ENCODE measurements at places on chromosomes 7 and 10.

DNA sequence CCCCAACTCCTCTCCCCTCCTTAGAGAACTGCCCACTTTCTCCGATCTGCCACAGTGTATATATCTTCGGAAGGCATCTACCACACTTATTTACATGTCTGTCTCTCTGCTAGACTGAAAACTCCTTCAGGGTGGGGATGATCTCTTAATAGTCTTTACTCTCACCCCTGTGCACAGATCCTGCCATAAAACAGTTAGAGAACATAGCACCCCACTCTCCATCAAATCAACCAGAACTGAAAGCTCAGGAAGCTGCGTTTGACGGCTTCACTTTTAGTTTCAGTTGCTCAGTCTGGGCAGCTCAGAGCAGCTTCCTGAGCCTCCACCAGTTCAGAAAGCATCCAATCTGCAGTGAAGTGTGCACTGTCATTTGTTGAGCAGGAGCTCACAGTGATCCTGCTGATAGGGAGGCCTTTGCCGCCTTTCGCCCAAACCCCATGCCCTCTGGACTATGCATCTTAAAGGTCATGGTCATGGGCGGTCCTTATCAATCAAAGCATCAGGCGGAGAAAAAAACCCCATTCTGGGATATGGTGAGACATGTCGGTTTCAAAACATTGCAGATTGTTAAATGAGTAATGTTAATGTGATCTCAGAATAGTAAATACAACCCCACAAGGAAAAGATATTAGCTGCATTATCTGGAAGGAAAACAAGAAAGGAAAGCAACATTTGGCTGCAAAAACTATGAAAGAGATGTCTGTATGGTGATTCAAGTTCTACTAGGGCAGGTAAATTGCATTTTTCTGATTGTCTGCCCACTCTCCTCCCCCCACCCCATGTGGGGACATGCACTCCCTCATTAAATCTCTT lies 167.1 kb upstream of the ADO start:
- peaks cover 21% of the 10 kb centered on the region for H3K4me1 ChIP-seq
- no peaks in the 10 kb centered on the region for H3K36me3 ChIP-seq
- H3K27me3 ChIP-seq, result no peaks in the 10 kb centered on the region
- H3K4me3 ChIP-seq, result no peak overlapping the region
- peak; percentile 82 for DNase-seq

- no peaks in the 10 kb centered on the region for H3K36me3 ChIP-seq
- H3K27ac ChIP-seq, result no peak overlapping the region
- H3K4me3 ChIP-seq, result no peak overlapping the region
- DNase-seq, result no peak
- H3K4me1 ChIP-seq, result no peaks in the 10 kb centered on the region
- H3K27me3 ChIP-seq, result no peaks in the 10 kb centered on the region
Measured at GRCh38 chr10:54708021-54708420, 93.0 kb downstream of the PCDH15 start.

GRCh38 chr7:122896509-122896908 lies 10.2 kb upstream of the CADPS2 start:
- no peak overlapping the region for H3K4me3 ChIP-seq
- no peaks in the 10 kb centered on the region for H3K36me3 ChIP-seq
- H3K27ac ChIP-seq, result no peak overlapping the region
- no peaks in the 10 kb centered on the region for H3K27me3 ChIP-seq
- DNase-seq, result no peak
- no peaks in the 10 kb centered on the region for H3K4me1 ChIP-seq

GRCh38 chr10:8044331-8044907 lies 10.1 kb upstream of the GATA3 start:
- H3K4me1 ChIP-seq, result peaks cover 73% of the 10 kb centered on the region
- no peak overlapping the region for H3K27ac ChIP-seq
- no peak for DNase-seq
- no peaks in the 10 kb centered on the region for H3K36me3 ChIP-seq
- H3K27me3 ChIP-seq, result peaks cover 94% of the 10 kb centered on the region
